ENCODE measurements at places on chromosomes 4 and X.

DNA sequence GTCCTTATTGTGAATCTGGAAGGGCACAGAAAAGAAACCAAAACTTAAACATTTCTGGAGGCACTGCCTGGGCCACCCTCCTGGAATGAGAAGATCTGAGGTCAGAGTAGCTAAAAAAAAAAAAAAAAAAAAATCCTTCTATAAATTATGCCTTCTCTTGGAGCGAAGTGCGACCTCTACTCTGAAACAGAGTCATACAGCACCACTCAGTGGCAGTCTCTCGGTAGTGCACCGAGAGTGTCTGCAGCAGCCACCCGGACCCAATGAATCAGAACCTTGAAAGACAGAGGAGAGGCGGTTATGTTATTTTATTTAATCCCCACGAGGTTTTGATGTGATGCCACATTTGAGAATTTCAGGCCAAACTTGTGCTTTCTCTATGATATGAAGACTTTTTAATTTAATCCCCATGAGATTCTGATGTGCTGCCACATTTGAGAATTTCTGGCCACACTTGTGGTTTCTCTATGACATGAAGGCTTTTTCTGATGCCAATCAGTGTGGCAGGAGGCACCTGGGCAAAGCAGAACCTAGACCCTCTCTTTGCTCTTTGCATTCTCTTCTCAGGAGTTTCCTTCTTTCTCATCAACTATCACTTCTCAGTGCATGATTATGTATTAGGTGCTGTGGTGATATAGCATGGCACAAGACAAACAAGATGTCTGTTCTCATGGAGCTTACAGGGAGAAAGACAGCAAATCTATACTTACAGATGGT lies 5.6 kb upstream of the CT47C1 start:
- DNase-seq, result peak; percentile 16

DNA sequence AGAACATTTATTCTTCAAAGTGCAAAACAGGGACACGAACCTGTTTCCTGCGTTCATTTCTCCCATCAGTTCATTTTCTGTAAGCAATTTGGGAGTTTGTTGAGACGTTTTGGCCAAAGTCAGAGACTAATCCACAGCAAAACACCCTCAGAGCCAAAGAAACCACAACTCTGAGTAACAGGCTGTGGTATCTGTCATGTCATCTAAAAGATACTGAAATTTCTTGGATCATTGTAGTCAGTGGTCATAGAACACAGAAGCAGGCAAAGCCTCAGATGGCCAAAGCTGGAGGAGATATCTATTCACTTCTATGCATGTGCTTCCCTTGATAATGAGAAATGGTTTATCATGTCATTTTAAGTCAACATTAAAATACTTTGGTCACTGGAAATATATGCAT lies 485.6 kb upstream of the GALNT7 start:
- peak; percentile 30 for DNase-seq

- no peak for DNase-seq
Observed at GRCh38 chrX:38149016-38149415, 71.7 kb downstream of the SRPX start.

DNA sequence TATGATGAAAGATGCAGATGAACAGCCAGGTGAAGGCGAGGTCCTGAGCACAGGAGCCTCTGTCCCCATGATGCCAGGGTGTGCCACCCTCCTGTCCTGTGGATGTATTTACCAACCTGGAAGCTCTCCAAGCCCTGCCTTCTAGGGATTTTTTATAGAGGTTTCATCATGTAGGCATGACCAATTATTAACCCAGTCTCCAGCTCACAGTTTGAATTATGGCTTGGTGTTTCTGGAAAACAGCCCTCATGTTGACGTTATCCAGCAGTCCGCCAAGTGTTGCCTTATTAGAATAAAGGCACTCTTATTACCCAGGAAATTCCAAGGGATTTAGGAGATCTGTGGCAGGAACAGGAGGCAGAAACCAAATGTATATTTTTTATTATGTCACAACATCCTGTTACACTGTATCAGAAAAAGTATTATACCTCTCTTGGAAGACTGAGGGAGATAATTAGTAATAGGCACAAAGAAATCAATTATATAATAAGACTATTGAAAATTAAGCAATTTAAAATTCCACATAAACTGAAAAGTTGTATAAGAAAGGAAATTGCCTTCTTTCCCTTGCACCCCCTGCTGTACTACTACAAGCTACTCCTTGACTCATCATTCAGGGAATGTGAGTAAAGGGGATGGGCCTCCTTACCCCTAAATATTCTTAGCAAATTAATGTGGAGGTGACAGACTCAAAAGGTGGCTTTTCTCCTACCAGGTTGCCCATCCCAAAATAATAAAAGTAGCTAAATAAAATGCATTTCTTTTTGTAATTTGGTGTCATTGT lies 129.6 kb downstream of the ZNF330 start:
- peak; percentile 94 for DNase-seq

DNA sequence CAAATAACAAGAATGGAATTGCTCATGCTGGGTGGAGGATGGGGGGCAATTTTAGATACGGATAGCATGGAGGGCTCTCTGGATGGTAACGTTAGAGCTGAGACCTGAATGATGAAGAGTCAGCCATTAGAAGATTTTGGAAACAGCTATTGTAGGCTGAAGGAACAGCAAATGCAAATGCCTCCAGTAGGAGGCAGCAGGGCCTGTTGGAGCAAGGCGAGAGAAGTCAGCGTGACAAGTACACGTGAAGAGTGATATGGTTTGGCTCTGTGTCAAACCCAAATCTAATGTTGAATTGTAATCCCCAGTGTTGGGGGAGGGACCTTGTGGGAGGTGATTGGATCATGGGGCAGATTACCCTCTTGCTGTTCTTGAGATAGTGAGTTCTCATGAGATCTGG lies 59.3 kb upstream of the SOD3 start:
- no peak for DNase-seq

DNA sequence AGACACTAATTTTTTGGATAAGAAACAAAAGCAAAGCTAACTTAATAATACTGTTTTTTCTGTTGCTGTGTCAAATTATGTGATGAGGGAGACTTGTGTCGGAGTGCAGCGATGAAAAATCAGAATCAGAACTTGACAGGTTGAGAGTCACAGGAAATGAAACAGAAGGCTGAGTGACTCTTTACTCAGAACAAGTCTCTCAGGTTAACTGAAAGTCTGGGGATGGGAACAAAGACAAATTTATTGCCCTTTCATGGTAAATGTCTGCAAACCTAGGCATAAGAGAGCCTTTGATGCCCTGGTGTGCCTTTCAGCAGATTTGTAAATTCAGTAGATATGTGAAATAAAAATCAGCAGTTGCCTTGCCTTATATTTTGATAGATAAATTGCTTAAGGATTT lies 96.0 kb downstream of the ADGRL3 start:
- no peak for DNase-seq

Measured in A172 (cell line).